Myocyte (in vitro differentiated cells): ENCODE measurements at places on chromosomes 16 and 17. TPM values are rescaled to one million over a fixed set of nuclear protein-coding genes. Genes with fewer than 3 reads are reported as not detected.

The SP6 gene
- total RNA-seq: 0.05 and 0.16 TPM in 2 replicates

The CHST6 gene
- 0.29 and 0.94 TPM in 2 replicates for total RNA-seq

The KRTAP4-4 gene
- total RNA-seq: not detected in 2 replicates

The PRRT2 gene
- total RNA-seq: 0.83 and 3.1 TPM in 2 replicates

The PTGES3L gene
- total RNA-seq: 28.8 and 29.1 TPM in 2 replicates

The CEP20 gene
- total RNA-seq: 45.5 and 46.5 TPM in 2 replicates

The PRR15L gene
- total RNA-seq: not detected in 2 replicates

- no peak for DNase-seq
Measured at GRCh38 chr17:36748272-36748671, 146.9 kb downstream of the MRM1 start.

GRCh38 chr17:32943206-32943605, 15.3 kb downstream of the TMEM98 start:
- no peak for DNase-seq

DNA sequence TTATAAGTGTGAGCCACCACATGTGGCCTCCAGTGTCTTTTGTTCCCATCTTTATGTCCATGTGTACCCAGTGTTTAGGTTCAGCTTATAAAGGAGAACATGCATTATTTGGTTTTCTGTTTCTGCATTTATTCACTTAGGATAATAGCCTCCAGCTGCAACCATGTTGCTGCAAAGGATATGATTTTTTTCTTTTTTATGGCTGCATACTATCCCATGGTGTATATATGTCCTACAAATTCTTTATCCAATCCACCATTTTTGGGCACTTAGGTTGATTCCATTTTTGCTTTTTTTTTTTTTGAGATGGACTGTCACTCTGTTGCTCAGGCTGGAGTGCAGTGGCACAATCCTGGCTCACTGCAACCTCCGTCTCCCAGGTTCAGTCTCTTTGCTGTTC, 32.9 kb downstream of the ATAD5 start:
- no peak for DNase-seq

- DNase-seq: no peak
Measured at GRCh38 chr16:25097276-25097975, 14.1 kb upstream of the LCMT1 start.

GRCh38 chr16:62760398-62760797, 724.2 kb upstream of the CDH8 start:
- DNase-seq: no peak

- DNase-seq: no peak
Measured at GRCh38 chr17:65279456-65279855, 142.3 kb downstream of the RGS9 start.

- DNase-seq: no peak
Measured at GRCh38 chr17:37438141-37438540, 31.5 kb downstream of the TADA2A start.

- no peak for DNase-seq
Measured at GRCh38 chr17:65776890-65777289, 215.4 kb upstream of the AXIN2 start.

DNA sequence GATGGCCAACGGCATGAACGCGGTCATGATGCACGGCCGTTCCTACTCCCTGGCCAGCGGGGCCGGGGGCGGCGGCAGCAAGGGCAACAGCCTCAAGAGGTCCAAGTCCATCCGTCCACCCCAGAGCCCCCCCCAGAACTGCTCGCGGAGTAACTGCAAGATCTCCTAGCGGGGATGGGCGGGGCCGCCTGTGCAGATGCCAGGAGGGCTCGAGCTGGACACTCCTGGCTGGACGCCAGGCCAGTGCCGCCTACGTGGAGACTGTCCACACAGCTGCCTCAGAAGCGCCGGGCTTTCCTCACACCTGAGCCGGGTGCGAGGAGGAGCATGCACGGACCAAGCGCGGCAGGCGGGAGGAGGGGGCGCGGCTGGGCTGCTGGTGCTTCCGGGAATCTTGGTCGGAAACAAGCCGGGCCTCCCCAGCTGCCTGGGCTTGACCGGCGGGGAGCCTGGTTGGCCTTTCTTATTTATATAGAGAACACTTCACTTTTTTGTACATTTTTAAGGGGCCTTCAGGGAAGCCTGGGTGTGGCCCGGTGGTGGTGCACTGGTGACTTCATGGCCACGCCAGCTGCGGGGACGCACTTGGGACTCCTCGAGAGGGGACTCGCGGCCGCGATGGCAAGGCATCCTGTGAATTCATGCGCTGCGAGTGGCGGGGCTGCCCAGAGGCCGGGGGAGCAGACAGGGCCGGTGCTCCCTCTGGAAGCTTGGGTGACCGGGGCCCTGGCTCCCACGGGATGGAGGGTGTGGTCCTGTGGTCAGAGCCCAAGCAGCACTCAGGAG, 3.1 kb upstream of the WFIKKN1 start:
- peak; percentile 72 for DNase-seq

DNA sequence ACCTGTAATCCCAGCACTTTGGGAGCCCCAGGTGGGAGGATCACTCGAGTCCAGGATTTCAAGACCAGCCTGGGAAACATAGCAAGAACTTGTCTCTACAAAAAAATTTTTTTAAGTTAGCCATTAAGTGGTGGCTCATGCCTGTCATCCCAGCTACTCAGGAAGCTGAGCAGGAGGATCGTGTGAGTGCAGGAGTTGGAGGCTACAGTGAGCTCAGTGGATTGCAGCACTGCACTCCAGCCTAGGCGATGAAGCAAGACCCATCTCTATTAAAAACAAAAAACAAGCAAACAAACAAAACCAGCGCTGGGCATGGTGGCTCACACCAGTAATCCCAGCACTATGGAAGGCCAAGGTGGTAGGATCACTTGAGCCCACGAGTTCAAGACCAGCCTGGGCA, 38.0 kb downstream of the HEATR3 start:
- DNase-seq: no peak

DNA sequence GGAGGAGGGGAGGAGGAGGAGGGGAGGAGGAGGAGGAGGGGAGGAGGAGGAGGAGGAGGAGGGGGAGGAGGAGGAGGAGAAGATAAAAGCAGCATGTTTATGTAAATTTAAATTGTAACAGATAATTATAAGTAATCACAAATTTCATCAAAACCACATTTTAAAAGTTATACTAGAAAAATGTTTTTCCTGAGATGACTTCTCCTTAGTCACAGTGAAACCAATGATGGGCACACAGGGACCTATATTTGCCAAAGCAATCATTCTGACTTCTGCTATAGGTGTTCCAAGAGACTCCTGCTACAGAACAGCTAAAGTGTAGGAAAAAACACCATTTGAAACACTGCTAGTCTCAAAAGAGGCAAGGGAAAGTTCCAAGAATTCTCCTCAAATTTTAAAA, 66.4 kb downstream of the CEP95 start:
- no peak for DNase-seq
